ENCODE measurements at places on chromosomes 2 and 18.

DNA sequence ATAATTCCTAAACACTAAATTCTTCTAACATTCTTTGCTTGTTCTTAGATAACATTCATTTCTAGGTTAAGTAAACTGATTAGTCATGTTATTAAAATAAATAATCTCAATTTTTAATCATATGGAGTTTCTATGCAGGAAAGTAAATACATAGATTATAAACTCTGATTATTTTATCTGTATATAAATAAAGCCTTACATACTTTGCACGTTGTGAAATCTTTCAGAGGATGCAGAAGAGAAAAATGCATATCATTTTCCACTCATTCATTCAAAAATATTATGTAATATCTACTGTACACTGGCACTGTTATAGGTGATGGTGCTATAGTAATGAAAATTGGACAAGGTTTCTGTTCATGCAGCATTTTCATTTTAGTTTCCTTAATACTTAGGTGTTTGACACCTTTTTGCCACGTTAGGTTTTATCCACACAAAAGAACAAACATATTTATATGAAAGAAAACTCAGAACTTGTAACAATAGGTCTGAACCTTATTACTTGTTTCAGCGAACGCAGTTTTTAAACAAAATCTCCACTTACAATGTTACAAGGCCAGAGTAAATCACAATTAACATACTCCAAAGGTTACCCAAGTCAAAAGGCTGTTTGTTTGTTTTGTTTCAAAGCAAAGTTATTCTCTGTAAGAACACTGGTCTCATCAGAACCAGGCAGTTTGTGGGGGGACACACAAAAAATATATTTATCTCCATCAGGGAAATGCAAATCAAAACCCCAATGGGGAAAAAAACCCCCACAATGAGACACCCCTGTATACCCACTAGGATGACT, 27.4 kb downstream of the ADAM17 start:
- DNase-seq = no peak

- no peak for DNase-seq
Observed at GRCh38 chr2:191184457-191184856, 33.7 kb upstream of the STAT4 start.

GRCh38 chr18:2908946-2909335, 62.1 kb downstream of the EMILIN2 start:
- DNase-seq = no peak

GRCh38 chr2:200092235-200092634, 136.9 kb downstream of the MAIP1 start:
- DNase-seq = no peak

DNA sequence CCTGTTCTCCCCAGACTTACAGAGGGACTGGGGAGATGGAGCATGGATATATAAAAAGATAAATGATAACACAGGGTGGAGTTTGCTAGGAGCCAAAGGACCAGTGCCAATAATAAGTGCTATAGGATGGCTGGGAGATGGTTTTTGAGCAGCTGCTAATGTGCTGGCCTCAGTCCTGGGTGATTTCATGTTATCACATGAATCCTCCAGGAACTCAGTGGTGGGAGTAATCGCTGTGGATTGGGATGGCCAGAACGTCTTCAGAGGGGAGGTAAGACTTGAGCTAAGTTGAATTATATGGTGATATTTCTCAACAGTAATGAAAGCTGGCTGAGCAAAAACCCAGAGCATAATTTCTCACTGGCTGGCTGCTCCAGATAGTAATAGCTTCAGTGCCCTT, 441.4 kb downstream of the SLC4A3 start:
- DNase-seq = no peak

- DNase-seq = peak; percentile 41
Observed at GRCh38 chr2:26173776-26174482, 1.0 kb downstream of the GAREM2 start.

DNA sequence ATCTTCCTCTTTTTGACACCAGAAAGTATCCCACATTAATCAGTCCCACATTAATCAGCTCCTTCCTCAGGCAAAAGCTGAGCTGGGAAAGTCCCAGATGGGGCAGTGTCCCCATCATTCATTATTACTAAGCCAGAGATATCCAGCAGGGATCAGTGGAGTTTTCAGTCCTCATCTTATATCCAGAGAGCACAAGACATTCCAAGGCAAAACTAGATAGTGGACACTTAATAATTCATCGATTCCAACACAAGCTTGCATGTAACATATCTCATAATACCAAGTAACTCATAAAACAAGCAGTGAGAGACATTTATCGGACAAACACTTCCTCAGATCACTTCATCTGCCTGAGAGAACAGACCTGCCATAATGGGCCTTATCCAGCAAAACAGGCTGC, 53.1 kb downstream of the MCFD2 start:
- peak; percentile 9 for DNase-seq

- DNase-seq = no peak
Observed at GRCh38 chr2:100991404-100991773, 10.7 kb upstream of the RPL31 start.

GRCh38 chr18:29661924-29662323, 1380.6 kb downstream of the DSC3 start:
- peak; percentile 17 for DNase-seq
